Activated CD4-positive, alpha-beta T cell treated with anti-CD3 and anti-CD28 coated beads, Interleukin-2, amount 50 U/mL, for 24 hours (primary cell): ENCODE measurements at places on chromosomes 2 and 18.

GRCh38 chr2:121650315-121650930 is 1.2 kb upstream of the CLASP1 start:
- DNase-seq, result peak; percentile 4

GRCh38 chr18:66646609-66647008 is 42.7 kb upstream of the CDH19 start:
- no peak for DNase-seq

DNA sequence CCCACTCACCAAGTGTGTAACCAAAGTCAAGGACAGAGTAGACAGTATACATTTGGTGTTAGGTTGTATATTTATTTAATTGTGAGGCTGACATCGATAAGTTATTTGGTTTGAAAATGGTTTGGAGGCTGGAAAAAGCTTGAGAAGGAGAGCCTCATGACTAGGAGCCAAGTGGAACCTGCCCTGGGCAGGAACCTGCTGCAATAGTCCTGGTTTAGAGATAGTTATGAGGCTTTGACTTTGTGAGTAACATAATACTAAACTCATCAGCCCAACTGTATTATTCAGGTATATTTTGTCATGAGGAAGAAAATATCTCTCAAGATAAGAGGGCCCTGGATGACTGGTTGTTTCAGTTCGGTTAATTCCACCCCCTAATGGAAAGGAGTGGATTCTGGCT is 234.3 kb upstream of the CYRIA start:
- no peak for DNase-seq

DNA sequence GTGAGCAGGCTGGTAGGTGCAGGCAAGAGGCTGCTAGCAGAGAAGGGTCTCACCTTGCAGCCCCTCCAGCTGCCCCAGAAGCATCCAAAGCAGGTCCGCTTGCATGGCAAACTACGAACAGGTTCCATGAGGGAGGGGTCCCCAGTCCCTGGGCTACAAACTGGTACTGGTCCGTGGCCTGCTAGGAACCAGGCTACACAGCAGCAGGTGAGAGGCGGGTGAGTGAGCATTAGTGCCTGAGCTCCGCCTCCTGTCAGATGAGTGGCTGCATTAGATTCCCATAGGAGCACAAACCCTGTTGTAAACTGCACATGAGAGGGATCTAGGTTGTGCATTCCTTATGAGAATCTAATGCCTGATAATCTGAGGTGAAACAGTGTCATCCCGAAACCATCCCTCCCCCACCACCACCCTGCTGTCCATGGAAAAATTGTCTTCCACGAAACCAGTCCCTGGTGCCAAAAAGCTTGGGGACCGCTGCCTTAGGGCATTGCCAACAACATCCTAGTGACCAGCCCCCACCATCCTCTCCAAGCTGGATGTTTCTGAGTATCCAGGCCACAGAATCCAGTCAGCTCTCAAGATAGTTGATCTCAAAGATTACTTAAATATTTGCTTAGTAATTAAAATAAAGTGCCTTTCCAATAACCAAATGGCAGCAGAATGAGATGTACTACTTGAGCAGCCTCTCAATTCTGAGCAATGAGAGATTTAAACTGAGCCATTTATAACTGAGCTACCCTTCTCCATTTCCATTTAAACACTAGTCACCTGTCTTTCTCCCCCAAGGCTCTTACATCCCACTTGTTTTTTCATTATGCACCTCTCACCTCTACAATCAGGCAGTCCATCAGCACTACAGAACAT is 32.4 kb downstream of the LRP2 start:
- DNase-seq, result no peak

GRCh38 chr2:71801969-71802368 is 345.7 kb downstream of the CYP26B1 start:
- no peak for DNase-seq

- DNase-seq, result no peak
Observed at GRCh38 chr2:159807183-159808031, 9.4 kb upstream of the CD302 start.

DNA sequence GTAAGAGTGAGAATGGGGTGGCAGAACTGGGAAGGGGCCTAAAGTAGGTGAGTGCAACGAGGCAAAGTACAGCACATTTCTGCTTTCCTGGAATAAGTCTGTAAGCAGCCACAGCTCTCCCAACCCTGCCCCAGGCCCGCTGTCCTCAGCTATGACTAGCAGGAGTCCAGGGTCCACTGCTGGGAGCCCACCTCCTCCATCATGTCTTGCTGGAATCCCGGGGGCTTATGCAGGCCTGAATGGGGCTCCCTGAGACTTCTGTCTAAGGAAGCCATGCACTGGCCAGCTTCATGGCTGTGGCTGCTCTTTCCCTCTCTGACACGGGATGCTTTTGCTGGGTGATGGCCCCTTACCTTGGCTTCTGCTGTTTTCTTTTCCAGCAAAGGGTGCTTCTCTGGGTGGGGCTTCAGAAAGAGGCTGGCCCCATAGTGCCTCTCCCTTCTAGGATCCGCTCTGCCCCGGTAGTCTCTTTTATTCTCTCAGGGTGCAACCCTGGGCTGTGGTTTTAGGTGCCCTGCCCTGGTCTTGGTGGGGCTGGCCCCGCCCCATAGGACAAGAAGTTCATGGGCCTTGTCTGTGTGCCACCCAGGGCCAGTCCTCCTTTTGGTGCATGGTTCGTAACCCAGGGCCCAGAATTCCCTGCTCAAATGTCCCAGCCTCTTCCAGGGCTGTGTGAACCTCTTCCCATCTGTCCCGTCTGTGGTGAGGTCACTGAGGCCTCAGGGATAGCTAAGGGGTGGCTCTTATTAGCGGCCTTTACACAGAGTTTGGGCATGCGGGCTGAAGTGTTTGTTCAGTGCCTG is 33.8 kb upstream of the POLE4 start:
- DNase-seq, result no peak

DNA sequence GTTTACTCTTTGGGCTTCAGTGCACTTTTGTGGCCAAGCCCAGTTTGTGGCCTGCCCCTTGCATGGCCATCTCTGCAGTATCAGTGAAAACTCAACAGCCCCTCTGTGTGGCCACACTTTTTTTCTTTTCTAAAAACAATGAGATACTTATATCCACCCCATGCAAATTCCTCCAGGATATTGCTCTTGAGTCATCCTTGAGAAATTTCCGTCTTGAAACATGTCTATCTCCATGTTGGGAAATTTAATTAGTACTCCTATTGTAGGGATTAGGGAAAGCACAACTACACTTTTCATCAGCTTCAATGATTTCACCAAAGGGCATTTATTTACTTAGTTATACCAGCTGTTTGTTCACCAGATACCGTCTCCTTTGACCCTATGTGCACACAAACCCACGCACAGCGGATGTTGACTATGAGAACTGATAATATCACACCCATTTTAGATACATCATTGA is 993.1 kb downstream of the TSN start:
- DNase-seq, result no peak

- DNase-seq, result no peak
Observed at GRCh38 chr2:71045865-71046548, 22.4 kb upstream of the NAGK start.

DNA sequence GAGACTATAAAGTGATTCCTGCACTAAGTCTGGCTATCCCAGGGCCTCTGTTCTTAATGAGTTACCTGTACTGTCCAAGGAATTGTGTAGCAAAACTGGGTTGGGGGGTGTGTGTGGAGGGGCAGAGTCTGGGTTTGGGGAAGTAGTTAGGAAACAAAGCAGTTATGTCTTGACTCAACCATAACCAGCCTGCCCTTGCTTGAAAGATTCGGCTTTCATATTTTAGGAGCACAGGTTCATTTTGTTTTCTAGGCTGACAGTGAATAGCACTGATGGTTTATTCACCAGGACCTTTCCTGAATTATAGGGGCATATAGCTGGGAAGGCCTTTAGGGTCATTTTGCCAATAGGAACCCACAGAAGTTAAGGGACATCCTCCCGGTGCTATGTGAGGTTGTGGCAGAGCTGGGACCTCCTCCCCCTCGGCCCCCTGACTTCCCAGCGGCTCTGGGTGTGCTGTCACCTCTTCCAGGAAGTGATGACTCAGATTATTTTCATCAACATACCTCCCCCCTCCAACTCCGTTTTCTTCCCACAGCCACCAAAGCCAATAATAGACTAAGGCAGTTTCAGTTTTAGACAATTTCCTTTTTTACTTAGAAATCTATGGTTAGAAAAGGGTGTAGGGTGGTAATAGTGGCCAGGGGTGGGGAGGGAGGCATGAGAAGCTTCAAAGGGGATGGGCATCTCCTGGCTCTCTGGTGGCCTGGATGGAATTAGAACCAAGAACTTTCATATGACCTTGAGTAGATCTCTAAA is 44.8 kb downstream of the SETBP1 start:
- DNase-seq, result peak; percentile 27

DNA sequence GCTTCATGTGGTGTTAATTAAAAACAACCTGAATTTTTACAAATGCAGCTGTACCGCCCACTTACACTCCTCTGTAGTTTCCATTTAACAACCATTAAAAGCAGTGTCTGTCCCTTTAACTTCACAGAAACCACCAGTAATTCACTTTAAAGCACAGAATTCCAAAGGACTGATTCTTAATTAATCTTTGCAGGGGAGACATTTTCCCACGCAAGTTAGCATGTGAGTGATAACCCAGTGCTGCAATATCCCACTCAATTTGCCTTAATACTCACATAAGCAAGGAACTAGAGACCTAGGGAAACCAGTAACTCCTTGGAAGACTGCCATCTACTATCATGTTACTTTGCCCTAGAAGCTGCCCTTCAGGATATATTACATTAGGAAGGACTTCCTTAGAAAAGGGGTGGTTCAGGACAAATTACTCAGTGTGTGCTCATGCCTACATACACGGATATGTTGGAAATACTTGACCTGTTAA is 102.3 kb downstream of the OSR1 start:
- DNase-seq, result no peak

DNA sequence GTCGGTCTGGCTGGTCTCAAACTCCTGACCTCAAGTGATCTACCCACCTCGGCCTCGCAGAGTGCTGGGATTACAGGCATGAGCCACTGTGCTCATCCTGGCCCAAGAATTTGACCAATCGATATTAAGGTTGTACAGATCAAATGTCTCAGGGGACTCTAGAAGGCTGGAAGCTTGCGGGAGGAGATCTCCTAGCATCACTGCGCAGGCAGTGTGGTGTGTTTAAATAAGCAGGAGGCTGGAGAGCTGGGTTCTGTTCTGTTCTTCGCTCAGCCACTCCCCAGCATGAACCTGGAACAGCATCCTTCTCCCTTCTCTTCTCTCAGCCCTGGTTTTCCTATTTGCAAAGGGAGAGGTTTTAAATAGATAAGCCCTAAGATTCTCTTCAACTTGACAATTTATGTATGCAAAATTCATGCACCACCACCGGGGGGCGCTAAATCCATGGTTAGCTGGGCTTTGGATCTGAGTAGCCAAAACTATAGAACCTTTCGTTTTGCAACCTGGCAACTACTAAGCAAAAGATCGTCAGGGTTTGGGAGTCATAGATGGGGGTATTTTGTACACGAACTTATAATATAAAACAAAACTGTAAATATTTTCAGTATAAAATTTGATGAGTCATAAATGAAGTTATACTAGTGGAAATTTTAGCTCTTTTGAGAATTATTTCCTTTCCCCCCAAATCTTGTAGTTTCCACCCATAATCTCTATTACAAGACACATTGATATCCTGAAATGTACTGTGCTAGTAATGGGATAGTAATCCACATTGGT is 60.6 kb downstream of the SLC16A14 start:
- DNase-seq, result peak; percentile 78

DNA sequence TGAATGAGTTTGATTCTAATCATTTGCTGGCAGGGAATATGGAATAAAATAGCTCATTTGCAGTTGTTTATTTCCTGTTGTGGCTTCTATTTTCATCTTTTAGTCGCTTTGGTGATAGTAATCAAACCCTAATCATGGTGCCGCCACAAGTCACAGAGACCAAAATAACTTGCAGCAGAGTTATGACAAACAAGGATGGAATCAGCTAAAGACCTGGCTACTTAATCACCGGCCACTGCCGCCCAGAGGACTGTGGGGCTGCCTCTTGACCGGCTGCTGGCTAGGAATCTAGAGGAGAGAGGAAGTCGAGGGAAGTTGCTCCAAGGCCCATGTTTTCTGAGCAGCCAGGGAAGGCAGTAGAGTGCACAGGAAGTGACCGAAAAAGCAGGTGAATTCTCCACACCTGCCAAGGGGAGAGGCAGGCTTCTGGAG is 5.1 kb upstream of the SMAD7 start:
- DNase-seq, result no peak

DNA sequence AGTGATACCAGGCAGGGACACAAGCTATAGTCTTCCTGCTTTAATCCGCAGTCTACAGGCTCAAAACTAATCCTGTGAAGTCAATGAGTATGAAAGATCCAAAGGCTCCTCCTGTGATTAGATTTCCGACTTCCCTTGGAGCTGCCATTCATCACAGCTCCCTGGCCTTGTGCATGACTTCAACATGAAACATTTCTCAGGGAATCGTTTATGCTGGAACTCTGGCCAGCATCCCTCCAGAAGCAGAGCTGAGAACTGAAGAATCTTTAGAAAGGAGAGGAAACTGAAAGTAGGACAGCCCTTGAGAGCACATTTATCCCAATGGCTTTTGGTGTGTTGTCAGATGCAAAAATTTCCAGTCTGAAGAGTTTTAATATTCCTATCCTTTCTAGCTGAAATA is 84.3 kb upstream of the SESTD1 start:
- DNase-seq, result no peak

- no peak for DNase-seq
Observed at GRCh38 chr18:58183226-58183625, 139.2 kb downstream of the NEDD4L start.

DNA sequence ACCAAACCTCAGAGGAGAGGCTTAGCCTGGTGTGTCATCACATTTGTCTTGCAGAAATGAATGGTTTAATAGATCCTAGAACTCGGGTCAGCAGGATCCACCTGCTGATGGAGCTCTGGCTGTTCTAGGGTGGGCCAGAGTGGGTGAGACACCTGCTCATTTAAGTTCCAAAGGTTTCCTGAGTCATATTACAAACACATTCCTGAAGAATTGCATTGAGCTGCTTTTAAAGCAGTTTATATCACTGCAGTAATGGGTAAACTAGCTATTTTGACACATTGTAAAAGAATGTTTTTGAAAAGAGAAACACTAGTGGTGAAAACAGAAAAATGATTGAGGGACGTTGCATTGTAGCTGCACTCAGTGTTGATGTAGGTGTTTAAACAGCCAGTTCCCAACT is 175.3 kb upstream of the TCF4 start:
- DNase-seq, result no peak

GRCh38 chr2:3624059-3624794 is 29.3 kb downstream of the COLEC11 start:
- DNase-seq, result no peak

- no peak for DNase-seq
Observed at GRCh38 chr18:46672062-46672970, 15.3 kb upstream of the LOXHD1 start.
